ENCODE measurements at places on chromosomes 1 and 21. TPM values are rescaled to one million over a fixed set of nuclear protein-coding genes. Genes with fewer than 3 reads are reported as not detected.

S100A16 gene
- total RNA-seq = 13.0 TPM

NOS1AP gene
- 4.9 TPM for total RNA-seq

GRCh38 chr1:64745986-64746940 lies 1.4 kb downstream of the RAVER2 start:
- no peak for DNase-seq

DNA sequence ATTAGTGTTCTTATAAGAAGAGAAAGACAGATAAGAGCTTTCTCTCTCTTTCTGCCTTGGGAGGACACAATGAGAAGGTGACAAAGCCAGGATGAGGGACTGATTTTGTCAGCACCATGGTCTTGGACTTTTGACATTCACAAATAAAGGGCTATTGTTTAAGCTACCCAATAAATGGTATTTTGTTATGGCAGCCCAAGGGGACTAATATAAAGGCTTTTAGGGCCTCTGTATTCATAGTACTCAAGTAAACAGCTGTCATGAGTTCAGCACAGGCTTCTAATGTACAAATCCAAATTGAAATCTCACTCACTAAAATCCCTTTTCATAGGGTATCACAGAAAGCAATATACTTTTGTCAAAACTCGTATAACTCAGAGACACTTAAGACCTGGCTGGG lies 242.7 kb downstream of the FAF1 start:
- DNase-seq = no peak

GRCh38 chr1:149997585-149998262 lies 12.8 kb downstream of the OTUD7B start:
- no peak for DNase-seq

- no peak for DNase-seq
Observed at GRCh38 chr1:1907098-1907736, 7.8 kb upstream of the CALML6 start.

GRCh38 chr1:236830560-236830959 lies 35.5 kb downstream of the MTR start:
- no peak for DNase-seq
